ENCODE measurements at places on chromosomes 3 and 15. TPM values are rescaled to one million over a fixed set of nuclear protein-coding genes. Genes with fewer than 3 reads are reported as not detected.

GRCh38 chr3:81764665-81765064, 3.2 kb upstream of the GBE1 start:
- DNase-seq = no peak

DNA sequence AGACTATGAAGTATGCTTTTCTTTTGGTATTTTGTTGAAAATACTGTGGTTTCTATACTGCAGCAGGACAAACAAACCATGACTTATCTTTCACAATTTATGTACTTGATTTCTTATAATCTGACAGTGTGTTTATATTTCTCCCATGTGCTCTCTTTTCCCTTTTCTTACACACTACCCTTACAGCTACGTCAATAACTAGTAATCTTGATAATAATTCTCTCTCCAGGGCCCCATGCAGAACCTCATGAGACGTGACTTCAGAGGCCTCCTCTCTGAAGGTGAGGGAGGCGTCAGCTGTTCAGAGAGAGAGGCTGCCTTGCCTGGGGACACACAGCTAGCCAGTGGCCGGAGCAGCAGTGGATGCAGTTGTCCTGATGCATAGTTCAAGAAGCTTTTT, 35.9 kb downstream of the KY start:
- no peak for DNase-seq

GRCh38 chr15:75651810-75652543, 4.3 kb downstream of the SNX33 start:
- DNase-seq = no peak

DNA sequence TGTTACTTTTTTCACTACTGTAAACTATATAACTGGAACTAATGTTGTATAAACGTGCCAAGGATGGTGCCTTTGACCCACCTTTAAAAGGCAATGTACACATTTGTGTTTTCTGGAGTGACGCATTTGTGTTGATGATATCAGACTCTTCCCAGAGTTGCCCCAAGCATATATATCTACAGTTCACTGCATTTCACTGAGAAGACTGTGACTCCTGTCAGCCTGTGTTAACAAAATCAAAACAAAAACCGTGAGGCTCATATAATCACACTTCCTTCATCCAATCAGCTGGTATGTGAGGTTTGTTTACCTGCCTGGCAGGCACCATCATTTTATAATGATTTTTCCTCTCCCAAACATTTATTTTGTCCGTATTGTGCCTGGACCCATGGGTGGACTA, 117.6 kb upstream of the ROBO1 start:
- DNase-seq = no peak

GRCh38 chr3:153285982-153286381, 124.0 kb downstream of the RAP2B start:
- DNase-seq = no peak

DNA sequence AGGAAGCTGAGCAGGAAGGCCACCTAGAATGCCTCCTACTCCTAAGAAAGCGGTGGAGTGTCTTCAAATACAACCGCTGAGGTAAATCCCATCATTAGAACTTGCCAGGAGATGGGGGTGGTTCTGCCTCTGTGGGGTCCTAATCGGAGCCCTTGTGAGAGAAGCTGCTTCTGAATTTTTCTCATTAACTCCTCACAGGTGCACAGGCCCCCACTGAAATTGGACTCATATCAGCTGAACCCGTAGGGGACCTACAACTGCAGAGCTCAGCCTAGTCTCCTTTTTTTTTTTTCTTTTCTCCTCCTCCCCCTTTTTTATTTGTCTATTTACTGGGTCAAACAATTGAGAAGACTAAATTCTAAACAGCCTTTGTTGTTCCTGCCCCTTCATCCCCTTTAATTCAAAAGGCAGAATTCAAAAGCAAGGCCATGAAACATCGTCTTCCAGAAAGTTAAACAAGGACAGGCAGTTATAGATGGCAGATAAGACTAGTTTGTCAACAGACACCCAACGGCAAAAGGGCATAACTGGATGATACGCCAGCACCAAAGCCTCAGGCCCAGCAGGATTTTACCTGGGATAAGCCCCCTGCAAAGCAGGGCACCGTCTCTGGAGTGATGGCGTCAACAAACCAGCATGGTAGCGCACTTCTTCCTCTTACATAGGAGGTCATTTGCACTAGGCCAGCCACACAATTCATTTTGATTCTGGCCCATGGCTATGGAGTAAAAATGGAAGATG, 213.7 kb upstream of the HES1 start:
- DNase-seq = no peak

GRCh38 chr15:63018639-63019038, 23.9 kb upstream of the TPM1 start:
- no peak for DNase-seq

DNA sequence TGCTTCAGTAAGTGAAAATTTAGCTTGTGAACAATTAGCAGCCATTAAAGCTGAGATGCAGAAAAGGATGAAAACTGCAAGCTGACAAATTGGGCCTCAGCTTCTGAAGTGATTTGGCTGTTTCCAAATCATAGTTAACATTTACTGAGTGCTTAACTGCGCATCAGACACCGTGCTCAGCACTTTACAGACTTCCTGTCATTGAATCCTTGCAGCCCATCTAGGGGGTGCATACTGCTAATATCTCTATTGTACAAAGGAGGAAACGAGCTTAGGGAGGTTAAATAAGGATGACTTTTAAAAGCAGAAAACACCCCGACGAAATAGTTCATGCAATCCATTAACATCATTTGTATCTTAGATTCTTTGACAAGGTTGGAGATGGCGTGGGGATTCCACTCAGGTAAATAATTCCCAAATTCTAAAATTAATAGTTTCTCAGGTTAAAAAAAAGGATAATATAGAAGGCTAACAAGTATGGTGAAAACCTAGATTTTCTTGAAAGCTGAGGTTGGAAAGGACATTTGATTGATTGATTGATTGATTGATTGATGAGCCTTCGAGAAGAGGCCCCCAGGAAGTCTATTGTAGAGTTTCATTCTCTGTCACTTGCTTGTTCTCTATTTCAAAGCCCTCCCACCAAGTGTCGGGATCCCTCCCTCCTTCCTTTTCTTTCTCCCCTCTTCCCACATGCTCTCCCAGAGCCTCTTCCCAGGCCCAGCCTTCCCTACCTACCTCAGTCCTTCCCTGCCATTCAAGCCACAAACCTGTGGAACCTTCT, 23.5 kb upstream of the EPHB3 start:
- no peak for DNase-seq

DNA sequence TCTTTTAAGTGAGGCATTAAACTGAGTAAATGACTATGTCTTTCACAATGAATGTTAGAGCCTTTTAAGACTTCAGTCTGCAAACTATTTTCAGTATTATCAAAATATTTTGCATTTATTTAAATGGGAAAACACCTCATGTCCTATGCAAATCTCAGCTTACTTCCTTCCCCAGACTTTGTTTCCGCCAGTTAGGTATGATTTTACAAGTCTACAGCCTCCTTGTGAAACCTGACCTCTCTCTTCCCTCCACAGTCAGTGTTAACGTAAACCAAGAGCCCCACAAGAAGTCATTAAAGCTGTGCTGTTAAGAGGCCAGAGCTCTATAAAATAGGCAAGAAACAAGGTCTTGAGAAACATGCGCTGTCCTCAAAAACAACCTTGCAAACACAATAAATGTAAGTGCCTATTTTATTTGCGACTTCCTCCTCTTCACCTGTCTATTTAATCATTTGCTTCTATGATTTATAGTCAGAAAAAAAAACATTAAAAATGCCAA, 48.3 kb downstream of the PRTG start:
- DNase-seq = no peak

GRCh38 chr3:183283886-183284285, 30.8 kb downstream of the B3GNT5 start:
- no peak for DNase-seq

DNA sequence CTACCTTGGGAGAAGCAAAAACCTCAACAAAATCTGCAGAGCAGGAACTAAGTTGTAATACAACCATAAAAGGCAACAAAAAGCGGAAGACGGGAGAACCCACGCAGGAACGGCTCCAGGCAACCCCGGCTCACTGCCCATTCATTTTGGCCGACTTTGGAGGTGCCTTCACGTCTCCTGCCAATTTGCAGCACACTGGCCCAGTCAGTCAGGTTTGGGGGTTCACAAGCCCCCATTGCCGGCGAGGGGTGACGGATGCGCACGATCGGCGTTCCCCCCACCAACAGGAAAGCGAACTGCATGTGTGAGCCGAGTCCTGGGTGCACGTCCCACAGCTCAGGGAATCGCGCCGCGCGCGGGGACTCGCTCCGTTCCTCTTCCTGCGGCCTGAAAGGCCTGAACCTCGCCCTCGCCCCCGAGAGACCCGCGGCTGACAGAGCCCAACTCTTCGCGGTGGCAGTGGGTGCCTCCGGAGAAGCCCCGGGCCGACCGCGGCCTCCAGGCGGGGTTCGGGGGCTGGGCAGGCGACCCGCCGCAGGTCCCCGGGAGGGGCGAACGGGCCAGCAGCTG, 463 bp downstream of the TERC start:
- no peak for DNase-seq

GRCh38 chr15:99279827-99280226, 28.5 kb downstream of the LRRC28 start:
- DNase-seq = no peak

DNA sequence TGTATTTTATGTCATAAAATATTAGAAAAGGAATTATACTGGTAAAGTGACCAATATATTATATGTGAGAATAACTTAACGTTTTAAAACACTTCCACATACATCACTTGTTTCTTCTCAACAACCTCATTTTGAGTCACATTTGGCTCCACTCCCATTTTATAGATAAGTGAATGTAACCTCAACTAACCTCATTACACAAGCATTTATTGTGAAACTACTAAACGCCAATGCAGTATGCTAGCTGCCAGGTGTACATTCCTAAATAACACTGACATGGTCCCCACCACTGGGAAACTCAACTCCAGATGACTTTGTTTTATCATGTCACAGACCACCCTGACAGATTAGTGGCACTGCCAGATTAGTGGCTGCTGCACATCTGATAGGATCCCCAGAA, 249.7 kb upstream of the CNTN4 start:
- DNase-seq = no peak

- no peak for DNase-seq
These were observed 83.1 kb downstream of the CACNA1D start for GRCh38 chr3:53577506-53577905.

- DNase-seq = no peak
These were observed 97.8 kb downstream of the DNAH12 start for GRCh38 chr3:57446318-57446841.

- peak; percentile 53 for DNase-seq
These were observed 52.1 kb downstream of the LSM3 start for GRCh38 chr3:14230729-14231128.

- no peak for DNase-seq
These were observed 106.2 kb downstream of the CMSS1 start for GRCh38 chr3:99923873-99924272.

DNA sequence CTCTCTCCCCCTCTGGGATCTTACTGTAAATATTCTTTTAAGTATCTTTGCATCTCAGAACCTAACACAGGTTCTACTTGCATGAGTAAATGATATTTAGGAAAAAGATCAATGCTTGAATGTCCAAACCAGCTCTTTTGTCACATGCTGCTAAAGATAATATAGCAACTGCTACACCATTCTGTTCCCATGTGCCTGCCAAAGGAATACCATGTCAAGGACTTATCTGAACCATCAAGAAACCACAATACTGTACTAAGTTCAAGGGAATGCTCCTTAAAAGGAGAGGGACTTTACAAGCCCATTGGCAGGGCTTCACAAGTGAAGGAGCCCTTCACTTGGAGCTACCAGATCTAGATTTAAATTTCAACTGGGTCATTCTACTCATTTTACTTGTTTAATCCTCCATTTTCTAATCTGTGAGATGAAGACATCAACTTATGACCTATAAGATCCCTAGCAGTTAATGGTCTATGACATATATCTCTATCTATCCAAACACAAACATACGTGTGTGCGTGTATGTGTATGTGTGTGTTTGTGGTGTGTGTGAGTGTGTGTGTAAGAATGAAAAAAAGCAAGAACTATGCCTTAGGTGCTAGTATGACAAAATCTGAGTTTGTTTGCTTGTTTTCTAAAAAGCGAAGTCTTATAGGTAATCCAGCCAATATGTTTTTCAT, 13.0 kb upstream of the SEC62 start:
- DNase-seq = no peak

DNA sequence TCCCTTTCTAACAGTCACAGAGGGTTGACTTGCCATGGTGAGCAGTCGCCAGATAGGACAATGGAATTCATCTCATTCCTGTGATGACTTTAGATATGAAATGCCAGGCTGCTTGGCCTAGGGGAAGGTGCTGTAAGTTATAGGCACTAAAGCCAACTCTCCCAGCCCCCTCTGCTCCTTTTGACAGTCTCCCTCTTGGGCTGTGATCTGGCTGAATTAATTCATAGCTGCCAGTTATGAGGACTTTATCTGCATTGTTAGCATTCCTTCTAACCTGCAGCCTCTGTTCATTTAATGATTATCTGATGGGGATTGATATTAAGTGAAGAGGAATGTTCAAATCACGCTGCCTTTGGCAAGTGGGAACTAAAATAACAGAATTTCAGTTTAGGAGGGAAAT, 427.1 kb upstream of the RASGRP1 start:
- DNase-seq = no peak

DNA sequence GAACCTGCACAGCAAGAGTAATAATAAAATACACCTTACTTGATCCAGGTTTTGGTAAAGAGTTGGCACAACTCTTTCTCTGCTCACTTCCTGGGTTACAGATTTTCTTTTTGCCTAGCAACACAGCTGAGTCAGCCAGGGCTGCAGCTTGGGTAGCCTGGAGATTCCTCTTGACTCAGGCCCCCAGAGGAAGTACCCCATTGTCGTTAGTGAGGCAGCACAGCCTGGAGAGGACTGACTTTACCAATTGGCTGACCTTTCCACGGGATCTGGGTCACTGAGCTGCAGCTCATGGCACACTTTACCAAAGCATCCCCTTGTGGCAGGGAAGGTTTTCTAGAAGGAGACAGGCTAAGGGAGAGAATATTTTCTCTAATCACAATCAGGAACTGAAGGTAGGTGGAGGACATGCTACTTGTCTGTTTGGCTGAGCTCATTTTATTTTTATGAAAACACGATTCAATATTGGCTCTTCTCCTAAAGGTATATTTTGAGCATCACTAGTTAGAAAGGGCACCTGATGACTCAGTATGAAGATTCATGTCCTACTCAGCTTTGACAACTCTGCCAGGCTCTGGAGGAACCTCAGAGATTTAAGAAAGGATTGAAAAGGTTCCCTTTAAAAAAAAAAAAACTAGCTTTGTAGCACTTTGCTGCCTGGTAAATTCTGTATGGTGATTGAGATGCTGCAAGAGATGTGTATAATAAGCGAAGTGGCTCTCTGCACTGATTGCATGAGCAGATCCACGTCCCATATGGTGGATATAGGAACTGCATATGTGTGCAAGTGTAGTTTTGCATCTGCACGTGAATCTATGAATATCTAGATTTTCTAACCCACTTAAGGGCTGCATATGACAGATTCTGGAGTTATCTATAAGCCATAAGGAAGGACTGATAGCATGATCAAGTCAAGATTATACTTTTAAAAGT, 124.8 kb downstream of the CHDH start:
- DNase-seq = peak; percentile 15

MINAR1 gene
- total RNA-seq = 0.21 TPM

NAALADL2 gene
- 5.9 TPM for total RNA-seq

SLC6A20 gene
- not detected for total RNA-seq

ETV5 gene
- 15.8 TPM for total RNA-seq

TERC gene
- 260 TPM for total RNA-seq

NEK10 gene
- total RNA-seq = not detected

CPB1 gene
- 0.21 TPM for total RNA-seq

ST3GAL6 gene
- total RNA-seq = 2.7 TPM

C3orf85 gene
- total RNA-seq = not detected
